Cortex of kidney (tissue), 1 donor: ENCODE measurements at places on chromosomes 11 and 22.

DNA sequence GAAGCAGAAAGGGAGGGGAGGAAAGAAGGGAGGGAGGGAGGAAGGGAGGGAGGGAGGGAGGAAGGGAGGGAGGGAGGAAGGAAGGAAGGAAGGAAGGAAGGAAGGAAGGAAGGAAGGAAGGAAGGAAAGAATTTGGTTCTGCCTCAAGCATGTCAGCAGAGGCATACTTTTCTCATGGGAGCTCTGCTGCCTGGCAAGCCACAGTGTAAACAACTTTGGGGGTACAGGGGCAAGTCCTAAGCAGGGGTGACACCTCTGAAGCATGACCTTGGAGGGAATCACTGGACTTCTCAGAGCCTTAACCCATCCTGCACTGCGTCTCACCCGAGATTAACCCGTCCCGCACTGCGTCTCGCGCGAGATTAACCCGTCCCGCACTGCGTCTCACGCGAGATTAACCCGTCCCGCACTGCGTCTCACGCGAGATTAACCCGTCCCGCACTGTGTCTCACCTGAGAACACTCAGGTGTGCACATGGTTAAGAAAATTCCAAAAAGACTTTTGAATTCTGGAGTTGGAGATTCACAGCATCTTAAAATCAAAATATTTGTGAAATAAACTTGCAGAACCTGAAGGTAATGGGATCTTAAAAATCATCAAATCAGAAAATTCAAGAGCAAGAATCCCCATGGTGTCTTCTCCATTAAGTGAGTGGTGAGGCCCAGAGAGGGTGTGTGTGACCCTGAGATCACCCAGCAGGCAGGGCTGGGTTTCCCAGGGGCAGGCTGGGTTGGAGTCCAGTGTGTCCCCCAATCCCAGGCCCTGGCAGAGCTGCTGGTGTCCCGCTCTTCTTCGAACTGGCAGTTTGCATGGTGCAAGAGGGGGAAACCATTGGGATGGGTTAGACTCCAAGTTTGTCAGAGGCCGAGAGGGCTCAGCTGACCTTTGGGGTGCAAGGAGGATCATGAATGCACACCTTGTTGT lies 190.4 kb downstream of the MN1 start:
- no peak for DNase-seq

- no peak for DNase-seq
These were observed 77.4 kb downstream of the PARVA start for GRCh38 chr11:12454782-12455181.

DNA sequence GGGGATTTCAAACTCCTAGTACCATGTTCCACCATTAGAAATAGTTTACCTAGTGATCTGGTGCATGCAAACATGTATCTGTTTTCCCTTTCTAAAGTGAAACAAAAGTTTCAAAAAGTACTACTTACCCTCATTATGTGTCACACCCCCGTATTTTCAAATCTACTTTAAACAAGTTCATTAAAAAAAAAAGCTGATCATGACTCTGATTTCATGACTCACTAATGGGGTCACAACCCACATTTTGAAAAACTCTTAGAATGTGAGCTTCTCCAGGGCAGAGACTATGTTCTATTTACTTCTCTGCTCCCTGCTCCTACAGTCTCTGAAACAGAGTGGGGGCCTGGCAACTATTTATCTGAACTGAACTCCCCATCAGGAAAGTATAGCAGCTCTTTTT lies 18.2 kb downstream of the CHRM1 start:
- no peak for DNase-seq

DNA sequence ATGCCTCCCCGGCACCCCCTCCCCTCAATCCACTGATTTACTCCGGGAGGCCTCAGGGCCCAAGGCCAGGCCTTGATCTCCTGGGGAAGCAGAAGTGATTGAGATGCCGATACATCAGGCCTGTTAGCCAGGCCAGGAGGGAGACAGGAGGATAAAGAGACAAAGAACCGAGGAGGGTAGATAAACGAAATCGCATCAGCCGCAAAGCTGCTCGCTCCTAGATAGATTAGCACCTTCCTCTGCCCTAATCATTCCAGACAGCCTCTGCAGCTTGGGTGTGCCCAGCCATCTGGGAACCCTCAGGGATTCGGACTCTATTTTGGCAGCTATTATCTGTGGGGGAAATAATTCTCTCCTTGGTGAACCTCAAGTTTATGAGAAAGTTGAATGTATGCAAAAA lies 121.2 kb downstream of the ABTB2 start:
- DNase-seq = no peak

DNA sequence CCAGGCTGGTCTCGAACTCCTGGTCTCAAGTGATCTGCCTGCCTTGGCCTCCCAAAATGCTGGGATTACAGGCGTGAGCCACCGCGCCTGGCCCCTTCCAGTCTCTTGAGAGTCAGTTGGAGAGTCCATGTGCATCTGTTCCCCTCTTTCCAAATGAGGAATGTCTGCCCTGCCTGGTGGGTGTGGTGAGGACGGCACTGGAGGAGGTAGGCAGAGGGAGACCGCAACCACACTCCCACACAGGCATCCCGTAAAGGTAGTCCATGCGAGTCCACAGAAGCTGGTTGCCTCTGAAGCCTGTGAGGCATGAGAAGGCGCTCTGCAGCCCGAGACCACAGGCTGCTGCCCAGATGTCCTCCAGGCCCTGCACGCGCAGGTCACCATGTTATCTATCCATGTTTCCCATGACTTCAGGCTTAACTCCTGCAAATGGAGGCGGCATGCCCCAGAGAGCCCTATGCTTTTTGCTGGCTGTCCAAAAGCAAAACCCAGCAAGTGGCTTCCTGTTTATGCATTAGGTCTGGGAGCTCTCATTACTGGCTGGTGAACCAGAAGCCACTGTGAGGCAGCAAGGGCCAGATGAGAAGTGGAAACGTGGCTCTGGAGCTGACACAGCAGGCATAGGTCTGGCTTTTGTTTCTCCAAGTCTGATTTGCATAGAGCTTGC lies 43.4 kb downstream of the GRIK4 start:
- no peak for DNase-seq
